Brain microvascular endothelial cell (primary cell): ENCODE measurements at places on chromosomes 1 and 21.

GRCh38 chr1:115545791-115546733, 95.7 kb upstream of the VANGL1 start:
- peak; percentile 94 for DNase-seq

DNA sequence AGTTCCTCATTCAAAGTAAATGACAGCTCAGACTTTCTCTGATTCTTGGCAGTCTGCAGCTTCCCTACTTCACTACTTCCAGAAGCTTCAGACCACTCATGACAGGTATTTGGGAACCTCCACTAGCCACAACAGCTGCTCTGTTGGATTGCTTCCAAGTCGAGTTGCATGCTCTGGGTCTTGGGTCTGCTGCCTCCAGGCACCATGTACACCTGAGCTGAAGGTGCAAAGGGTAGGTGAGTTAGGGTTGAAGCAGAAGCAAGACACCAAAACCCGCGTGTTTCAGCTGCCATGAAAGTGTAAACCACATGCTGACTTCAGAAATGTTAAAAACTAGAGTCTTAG, 62.7 kb downstream of the ZNF684 start:
- no peak for DNase-seq

DNA sequence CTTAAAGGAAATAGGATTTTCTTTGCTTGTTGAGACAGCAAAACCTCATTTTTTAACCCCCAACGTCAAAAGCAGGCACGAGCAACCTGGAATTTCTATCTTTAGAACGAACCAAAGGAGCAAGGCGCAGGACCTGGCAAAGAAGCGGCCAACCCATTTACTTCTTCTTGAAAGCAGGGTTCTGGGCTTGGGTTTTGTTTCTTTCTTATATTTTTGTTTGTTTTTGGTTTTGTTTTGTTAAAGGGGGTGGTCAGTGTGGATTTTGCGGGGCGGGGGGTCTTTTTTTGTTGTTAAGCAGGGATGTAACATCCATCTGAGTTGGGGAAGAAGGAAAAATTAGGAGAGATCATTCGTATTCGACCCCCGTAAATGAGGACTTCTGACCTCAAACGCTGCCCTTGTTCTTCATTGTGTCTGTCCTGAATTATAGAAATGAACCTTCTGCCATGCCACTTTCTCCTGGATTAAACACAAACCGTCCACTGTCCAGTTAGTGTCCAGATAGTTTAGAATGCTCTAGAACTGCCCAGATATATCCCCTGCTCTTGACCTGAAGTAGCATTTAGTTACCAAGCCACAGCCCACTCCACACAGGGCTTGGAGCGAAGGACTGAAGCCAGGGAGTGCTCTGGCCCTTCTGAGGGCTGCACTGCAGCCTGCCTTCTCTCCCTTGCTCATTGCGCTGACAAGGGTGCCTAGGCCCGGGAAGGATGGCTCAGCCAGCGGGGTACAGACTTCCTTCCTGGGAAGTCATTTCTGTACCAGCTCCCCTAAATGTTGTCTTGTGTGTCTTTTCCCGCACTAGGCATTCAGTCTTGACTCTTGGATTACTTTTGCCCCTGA, 909 bp upstream of the APP start:
- DNase-seq, result no peak

DNA sequence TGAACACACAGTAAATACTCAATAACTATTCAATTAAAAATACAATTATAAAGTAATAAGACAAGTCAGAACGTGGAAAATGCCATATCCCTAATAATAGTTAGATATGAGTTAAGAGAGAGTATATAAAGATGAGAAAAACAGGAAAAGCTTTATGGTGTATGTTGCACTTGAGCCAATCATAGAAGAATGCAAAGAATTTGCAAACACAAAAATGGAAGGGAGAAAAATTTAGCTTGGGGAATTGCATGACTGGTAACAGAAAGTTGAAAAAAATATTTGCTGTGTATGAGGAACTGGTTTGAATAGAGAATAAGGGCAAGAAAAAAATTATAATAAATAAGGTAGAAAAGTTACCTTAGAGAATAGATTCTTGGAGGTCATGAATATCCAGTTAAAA, 739.6 kb upstream of the CXADR start:
- no peak for DNase-seq

DNA sequence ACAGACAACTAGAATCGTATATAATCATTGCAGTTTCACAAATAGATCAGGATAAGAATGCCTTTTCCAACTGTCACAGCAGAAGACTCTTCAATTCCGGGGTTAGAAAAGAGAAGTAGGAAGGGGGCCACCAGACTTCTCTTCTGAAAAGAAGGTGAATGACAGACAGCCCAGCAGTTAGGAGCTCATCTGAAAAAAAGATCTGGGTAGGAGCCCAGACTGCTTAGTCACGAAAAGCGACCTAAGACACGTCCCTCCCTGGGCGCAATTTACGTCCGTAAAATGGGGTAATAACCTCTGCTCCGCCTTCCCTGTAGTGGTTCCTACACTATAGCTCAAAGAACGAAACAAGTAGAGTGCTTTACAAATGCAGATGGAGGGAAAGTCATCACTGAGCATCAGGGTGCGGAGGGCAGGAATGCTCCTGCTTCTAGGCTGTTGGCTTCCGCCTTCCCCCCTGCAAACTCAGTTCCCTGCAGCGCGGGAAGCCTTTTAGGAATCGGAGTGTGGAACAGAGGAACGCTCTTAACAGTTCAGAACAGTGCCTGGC, 582 bp downstream of the ORC1 start:
- peak; percentile 77 for DNase-seq

DNA sequence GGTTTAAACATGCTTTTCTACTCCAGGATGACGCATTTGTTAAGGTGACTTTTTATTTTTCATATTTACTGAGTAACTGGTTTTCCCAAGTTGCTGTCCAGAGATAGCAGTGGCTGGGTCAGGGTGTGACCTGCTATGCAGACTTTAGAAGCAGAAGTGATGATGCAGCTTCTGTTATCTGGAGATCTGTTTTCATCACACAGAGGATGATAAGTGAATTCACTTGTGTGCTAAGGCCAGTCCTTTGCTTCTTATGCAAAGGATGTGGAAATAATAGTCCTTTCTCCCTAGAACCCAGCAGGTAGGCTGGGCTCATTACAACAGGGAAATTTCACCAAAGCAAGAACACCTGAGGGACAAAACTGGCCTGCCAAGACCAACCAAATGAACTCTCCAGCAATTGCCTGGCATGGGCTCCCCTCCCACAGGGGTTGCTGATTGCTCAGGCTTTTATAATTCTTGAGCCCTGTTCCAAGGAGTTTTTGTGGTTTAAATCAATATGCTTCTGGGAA, 97.8 kb upstream of the LPGAT1 start:
- DNase-seq, result peak; percentile 27

DNA sequence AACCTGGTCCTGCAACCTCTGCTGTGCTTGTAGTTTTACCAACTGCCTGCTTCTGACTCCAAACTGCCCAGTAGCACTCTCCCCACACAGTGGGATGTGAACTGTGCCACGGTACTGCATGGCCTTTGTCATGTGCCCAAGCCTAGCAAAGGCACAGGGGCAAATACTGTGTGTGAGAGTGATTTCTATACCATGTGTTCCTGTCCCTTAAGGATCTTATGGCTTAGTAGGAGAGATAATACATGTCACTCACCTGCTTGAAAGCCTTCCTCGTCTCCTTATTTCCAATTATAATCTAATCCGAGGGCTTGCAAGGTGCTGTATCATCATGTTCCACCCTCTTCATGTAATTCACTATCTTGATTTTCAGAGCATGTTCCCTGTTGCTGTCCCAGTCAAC, 51.3 kb downstream of the UBE4B start:
- DNase-seq, result no peak

- no peak for DNase-seq
Observed at GRCh38 chr1:224666913-224667312, 50.8 kb downstream of the CNIH3 start.

DNA sequence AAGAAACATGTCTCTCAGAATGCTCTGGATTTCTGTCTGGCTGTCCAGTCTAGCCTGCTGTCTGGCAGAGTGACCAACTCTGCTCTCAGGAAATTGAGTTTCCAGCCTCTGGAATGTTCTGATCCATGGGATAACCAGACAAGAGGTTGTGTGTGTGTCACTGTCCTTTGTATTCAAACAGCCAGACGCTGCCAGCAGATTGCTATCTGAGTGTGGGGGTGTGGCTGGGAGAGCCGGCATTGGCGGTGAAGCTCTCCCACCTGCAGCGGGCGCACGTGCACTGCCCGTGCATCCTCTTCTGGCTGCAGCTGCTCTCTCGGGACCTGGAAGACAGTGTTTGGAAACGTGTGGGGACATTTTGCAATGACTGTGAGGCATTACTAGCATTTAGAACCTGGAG, 26.1 kb downstream of the PKP1 start:
- DNase-seq, result peak; percentile 48

DNA sequence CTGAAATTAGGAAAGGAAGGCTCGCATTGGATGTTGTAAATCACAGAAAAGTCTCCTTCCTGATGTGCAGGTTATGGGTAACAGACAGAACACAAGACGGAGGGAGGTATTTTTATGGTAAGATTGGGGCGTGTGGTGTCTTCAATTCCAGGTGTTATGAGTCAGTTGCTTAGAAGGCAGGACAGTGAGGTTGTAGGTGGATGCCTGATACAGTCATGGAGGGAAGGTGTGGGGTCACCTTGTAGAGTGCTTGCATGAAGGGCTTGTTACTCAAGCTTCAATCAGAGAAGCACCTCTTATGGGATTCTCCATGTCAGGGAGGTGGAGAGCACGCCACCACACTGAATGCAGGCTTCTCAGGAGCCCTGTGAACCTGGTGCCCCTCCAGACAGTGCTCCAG, 63.1 kb downstream of the C1orf21 start:
- no peak for DNase-seq

GRCh38 chr1:107058245-107059032, 2.0 kb downstream of the PRMT6 start:
- DNase-seq, result no peak

DNA sequence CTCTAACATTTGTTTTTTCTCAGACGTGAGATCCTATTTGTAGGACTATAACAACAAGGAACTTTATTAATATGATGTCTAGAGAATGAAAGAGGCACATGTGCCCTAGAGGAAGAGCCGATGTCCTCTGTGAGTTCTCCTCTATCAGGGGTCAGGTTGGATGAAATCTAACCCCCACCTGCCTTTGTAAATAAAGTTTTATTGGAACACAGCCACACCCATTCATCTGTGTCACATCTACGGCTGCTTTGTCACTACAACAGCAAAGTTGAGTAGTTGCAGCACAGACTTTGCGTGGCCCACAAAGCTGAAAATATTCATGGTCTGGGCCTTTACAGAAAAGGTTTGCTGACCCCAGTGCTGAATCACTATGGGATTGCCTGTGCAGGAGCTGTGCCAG, 571 bp upstream of the CAPN9 start:
- no peak for DNase-seq

- DNase-seq, result peak; percentile 43
Observed at GRCh38 chr1:54335011-54335754, 71.0 kb downstream of the SSBP3 start.

GRCh38 chr1:180235077-180235501, 5.0 kb downstream of the LHX4 start:
- no peak for DNase-seq

DNA sequence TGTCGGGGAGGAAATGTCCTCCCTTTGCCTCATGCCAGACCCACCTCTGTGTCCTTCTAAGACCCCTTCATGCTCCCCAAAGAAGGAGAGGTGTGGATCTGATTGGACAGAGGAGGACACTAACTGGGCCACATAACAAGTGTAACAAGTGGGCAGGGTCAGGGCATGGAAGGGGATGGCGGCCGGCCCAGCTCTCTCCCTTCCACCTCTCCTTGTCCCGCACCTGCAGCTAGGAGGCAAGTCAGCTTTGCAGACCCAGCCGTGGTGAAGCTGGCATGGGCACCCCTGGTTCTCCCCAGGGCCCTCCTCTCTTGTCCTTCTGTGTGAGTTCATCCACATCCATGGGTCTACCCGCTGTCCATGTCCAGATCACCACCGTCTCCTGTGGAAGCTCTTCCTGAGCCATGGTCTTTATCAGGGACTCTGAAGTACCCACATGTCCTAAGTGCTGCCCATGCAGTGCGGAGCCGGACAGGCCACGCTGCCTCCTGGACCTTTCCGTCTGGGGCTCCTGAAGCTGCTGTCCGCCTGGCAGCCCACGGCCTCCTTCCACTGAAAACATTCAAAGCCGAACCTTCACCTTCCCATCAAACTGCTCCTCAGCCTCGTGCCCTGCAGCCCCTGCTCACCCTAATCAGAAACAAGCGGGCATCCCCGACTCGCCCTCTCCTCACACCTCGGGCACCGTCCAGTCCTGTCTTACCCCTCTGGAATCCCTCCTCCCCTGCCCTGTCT, 460.5 kb downstream of the PTPRU start:
- DNase-seq, result no peak

DNA sequence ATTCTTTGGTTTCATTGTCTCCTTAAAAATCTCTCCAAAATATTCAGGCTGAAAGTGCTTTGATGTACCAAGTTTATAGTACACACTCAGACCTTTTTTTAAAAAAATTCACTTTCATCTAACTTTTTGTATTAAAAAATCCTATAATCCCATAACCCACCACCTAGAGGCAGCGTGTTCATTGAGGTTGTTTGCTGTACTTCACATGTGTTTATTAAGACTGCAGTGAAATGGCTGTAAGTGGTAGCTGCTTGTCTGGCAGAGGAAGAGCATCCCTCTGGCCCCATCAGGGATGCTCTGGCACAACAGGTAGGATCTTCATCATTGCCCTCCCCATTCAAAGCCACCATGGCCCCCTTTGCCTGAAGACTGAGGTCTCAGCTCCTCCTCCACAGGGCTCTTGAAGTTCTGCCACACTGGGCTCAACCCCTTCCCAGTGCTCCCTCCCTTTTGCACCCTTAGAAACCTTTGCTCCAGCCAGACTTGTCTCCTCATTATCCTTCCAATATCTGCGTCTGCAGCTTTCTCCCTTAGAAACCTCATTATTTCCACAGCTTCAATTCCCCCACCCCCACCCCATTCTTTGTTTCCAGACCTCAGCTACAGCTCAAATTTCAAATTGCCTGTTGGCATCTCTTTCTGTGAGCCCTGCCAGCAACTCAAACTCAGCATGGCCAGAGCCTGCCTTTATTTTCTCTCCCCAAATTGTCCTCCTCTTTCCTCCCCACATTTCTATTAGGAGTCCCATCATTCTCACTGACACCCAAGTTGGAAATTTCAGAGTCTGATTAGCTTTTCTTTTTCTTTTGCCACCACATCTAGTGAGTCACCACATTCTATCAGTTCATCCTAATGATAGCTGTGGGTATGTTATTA, 369.6 kb upstream of the USP24 start:
- no peak for DNase-seq

DNA sequence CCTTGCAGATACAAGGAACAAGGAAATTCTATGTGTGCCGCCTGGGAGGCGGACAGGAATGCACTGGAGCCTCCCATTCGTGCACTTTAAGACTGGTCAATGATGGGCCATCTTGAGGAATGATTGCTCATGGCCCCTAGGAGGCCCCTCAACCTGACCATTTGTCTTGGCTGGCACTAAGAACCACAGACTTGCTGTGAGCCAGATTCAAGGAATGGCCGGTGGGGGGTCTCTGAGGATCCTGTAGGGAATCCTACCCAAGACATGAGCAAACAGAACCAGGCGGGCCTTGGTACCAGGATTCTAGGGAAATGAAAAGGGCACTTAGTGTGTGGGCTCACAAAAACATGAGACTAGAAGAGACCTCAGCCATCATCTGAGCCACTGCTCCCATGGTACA, 28.1 kb upstream of the GOLT1A start:
- DNase-seq, result no peak
